CD4-positive, alpha-beta T cell treated with Interleukin-6 at 100 ng/mL for 8 hours (primary cell): ENCODE measurements at places on chromosomes 5 and 9.
A peak's percentile ranks its signal among the peaks of the same experiment; 100 is the strongest.

- no peak for DNase-seq
These were observed 9.5 kb upstream of the MRPS2 start for GRCh38 chr9:135490980-135491464.

DNA sequence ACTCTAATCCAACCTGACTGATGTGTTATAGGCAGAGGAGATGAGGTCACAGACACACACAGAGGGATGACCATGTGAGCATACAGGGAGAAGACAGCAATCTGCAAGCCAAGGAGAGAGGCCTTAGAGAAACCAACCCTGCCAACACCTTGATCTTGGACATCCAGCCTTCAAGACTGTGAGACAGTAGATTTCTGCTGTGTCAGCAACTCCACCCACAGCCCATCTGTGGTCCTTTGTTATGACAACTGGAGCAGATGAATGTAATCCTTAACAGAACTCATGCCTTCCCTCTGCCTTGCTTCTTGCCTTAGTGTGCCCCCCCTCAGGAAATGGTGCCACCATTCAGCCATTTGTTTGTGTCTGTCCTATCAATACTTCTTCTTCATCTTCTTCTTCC, 107.4 kb downstream of the NXNL2 start:
- DNase-seq, result no peak

- DNase-seq, result no peak
These were observed 46.9 kb downstream of the HACD4 start for GRCh38 chr9:20984506-20984905.

DNA sequence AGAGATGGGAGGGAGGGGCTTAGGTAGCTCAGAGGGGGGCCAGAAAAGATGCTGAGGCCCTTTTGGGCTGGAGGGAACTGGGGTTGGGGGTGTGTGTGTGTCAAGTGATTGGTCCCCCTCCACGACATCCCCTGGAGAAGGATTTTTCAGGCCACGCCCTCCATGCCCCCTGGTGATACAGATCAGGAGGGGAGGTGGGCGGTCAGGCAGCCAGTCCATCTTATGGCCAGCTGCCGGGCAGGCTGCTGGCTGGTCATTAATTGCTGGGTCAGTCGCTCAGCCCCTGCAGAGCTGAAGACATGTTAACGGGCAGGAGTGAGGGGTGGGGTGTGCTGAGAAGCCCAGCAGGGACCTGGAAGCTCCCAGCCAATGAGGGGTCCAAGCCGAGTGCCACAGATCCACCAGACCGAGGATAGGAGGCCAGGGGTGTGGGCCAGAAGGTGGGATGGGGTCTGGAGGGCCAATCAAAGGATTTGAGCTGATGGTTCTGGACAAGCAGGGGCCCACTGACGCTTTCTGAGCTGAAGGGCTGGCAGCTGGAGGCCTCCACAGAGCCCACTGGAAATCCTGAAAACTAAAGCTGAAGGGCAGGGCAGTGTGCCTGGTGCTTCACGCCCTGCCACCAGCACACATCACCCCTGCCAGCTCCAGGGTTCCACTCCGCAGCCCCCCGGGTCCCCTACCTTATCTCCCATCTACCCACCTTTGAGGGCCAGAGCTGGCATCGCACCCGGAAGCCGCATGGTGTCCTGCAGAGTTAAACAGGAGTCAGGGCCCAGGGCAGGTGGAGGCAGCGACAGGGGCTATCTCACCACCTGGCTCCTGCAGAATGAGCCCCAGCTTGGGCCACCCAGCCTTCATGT, 19.1 kb downstream of the PDGFRB start:
- DNase-seq, result no peak

GRCh38 chr9:77386187-77386586, 208.9 kb downstream of the VPS13A start:
- DNase-seq, result no peak

DNA sequence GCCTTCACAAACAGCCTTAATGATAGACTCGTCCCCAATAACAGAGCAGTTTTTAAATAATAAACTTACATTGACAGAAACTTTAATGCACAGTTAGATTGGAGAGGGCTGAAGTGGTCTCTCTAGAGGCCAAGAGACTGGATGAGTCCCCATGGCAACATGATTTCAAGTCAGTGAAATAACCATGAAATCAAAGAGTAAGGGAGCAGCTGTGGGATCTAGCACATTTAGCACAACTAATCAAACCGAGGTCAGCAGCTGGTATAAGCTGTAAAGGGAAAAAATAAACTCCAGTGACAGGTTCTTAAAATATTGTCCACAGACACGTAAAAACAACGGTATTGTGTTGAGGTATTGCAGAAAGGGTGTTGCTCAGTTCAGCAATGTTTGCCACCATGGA, 916.6 kb downstream of the DNAH5 start:
- DNase-seq, result no peak

DNA sequence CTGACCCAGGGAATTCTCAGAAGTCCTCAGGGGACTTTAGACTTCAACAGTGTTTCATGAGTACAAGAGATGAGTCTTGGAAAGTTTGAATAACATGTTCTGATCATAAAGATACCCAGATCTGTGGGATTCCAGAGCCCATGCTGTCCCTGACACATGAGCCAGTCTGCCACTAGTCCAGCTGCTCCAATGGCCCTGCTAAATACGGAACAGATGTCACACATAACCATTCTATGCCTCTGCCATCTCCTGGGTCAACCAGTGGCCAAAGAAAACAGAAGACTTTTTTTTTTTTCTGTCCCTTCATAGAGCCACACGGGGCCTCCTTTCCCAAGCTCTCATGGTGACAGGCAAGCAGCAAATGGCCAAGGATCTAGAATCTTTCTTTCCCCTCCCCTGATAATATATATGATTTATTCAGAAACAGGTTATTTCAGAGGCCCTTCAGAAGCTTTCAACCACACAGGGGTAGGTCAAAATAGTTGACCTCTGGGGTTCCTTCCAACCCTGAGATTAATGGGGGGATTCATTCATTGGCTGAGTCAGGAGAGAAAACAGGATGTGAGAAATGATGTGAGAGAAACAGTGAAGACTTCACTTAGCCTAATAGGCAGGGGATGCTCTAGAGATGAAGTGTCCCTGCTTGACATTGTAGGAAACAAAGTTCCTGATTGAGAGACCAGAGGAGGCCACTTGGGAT, 367.7 kb downstream of the CDK5RAP2 start:
- DNase-seq, result no peak

DNA sequence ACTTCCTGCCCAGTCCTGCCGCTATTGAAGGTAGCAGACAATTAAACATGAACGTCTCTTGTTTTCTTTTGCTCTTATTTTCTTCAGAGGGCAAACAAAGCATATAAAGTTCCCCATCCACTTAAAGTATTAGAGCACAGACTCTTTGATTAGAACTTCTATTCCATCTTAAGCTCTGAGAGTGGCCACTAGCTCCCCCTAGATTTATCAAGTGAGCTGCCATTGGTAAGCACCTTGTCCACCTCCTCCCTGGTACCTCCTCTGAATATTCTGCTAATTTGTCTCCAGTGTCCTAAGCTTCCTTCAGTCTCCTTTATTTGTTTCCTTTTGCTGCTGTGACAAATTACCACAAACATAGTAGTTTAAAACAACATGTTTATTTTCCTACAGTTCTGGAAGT, 264.3 kb upstream of the KCNN2 start:
- DNase-seq, result no peak

- DNase-seq, result no peak
These were observed 11.6 kb upstream of the MEGF9 start for GRCh38 chr9:120725907-120726306.

DNA sequence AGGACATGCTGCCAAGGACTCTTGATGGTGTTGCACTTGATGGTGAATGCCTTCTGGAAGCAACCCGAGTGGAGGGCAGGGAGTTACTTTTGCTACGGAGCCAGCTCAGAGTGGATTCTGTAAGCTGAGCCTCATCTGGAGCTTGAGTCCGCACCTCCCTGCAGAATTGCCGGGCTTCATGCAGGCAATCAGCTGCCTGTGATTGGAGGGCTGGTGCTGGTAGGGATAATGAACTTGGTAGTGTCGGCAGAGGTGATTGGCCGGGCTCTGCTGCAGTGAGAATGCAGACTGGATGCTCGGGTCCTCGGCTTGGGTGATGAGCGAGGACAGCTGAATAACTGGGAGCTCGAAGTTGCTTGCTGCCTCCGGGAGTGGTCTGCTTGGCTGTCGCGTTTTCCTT, 23.1 kb downstream of the SLC25A25 start:
- no peak for DNase-seq

- DNase-seq, result no peak
These were observed 93.4 kb downstream of the KCNIP1 start for GRCh38 chr5:170597109-170597751.

- DNase-seq, result no peak
These were observed 41.3 kb upstream of the CACNA1B start for GRCh38 chr9:137836151-137836830.

GRCh38 chr9:128192601-128193371, 1.4 kb upstream of the CIZ1 start:
- DNase-seq, result peak; percentile 50

GRCh38 chr9:135502873-135503321, 2.4 kb downstream of the MRPS2 start:
- DNase-seq, result no peak

DNA sequence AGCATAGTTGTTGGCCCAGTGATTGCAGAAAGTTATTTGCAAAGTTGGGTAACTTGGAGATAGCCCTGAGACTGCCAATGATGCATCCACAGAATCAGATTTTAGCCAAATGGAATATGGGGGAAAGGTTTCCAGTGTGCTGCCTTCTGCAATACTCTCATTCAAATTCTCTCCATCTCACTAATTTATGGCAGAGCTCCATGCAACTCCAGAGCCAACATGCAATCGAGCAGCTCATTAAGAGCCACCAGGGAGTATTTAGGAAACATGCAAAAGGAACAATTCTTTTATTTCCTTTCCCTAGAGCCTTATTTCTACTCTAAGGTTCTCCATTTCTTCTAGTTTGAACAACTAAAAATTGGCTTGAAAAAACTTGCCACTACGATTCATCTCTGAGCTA, 135.9 kb upstream of the MARCHF11 start:
- no peak for DNase-seq

GRCh38 chr5:122499585-122499984, 187.5 kb downstream of the SNCAIP start:
- DNase-seq, result no peak

DNA sequence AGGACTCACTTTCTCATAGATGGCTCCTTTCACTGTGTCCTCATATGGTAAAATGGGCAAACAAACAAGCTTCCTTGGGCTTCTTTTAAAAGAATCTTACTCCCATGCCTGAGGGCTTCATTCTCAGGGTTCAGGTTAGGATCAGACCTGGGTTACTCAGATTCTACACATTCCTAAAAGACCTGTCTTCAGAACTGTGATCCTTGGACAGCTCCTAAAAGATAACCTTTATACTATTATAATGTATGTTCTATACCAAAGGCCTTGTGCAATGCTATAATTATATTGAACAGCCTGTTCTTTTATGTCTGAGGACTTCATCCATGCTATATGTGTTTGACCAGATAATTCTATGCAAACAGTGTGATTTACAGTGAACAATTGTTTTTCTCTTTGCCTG, 264.4 kb upstream of the CDH10 start:
- DNase-seq, result no peak

DNA sequence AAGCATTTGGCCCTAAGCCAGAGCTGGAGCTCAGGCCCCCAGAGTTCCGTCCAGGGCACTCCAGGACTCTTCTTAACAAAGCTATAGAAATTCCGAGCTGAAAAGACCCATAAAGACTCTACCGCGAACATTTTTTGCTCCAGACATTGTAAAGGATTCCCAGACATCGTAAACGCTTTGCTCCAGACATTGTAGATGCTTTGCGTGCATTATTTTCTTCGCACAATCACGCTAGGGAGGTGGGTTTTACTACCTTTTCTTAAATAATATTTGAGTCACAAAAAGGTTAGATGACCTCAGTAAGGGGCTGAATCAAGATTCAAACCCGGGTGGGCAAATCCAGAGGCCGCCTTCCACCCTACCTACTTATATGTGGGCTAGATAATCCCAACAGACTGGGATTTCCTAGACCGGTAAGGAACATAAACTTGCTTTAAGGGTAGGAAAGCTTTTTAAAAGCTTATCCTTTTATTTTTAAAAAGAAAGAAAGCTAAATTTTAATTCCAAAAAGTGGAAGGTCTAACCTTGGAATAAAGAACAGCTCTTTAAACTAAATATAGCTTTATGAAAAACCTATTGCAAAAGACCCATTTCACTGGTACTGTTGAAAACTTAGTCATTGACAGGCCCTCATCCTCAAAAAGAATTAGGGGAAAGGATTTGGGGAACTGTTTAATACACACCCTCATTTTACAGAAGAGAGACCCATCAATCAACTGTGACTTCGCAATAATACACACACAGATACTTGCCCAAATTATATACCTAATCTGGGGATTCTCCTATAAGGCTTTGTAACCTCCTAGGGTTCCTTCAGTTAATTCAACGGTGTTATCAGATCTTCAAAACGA, 822 bp upstream of the TNIP1 start:
- no peak for DNase-seq

DNA sequence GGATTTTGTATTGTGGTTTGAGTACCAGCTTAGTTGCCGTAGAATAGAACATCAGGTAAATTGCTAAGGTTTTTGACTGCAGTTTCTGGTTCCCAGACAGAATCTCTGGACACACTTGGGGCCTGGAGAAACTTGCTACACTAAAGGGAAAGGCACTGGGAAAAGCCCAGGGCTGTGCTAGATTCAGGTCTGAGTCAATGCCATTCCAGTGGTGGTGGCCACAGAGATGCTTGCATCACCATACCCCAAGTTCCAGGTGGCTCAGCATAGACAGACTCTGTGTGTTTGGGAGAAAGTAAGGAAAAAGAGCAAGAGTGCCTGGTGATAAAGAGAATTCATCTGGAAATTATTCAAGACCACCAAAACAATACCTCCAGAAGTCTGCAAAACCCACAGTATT, 120.6 kb downstream of the HMHB1 start:
- DNase-seq, result no peak

DNA sequence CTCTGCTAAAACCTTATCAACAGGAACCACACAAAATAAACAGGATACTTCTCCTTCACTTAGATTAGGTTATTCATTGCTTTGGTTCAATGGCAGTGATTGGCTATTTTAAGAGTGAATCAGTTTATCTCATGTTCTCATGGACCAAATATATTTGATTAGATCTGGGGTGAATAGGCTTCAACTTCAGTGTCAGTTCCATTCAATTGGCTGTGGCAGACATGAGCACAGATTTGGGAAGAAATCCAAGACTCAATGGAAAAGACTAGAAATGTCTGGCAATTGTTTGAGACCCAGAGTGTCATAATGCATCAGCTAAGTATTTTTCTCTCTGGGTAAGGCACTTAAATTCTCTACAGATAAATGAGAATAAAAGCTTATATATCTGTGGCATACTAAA, 37.1 kb downstream of the CDH18 start:
- no peak for DNase-seq

DNA sequence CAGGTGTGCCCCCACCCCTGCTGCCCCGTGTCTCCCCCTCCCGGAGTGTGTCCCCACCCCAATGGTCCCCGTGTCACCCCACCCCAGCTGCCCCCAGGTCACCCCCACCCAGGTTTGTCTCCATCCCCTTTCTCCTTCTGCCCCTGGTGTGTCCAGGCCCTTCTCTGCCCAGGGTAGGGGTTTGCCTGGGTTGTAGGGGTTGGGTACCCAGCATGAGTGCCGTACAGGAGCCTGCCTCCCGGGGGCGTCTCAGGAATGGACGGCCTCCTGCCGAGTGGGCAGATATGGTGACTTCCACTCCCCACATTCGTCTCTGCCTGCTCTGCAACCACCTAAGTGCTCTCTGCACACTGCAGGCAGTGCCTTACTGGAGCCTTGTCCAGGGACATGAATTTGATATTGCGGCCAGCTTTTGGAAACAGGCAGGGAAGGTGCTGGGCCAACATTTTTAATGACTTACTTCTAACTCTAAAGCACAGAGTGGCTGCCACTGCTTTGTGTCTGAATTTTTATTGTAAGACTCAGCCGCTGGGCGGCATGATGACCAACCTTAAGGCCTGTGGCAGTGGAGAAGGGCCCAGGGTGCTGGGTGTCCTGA, 6.7 kb downstream of the LRRC14B start:
- no peak for DNase-seq

GRCh38 chr5:5752844-5753243, 330.4 kb downstream of the ICE1 start:
- DNase-seq, result no peak
